ENCODE measurements at places on chromosomes 2 and 18.

DNA sequence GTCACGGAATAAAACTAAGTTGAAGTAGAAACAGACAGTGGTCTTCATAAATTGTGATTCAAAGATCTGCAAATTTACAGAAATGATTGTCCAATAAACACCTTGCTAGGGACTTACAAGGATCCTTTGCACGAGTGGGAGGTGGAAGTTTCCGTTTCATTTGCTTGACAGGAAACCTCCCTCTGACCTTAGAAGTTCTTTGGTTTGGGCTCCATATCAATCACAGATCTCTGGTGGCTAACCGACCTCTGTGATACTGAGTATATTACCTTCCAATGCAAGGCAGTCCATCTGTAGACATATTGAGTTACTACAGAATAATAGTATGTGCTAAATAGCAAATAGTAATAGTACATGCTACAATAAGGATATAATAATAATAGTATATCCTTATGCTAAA is 33.7 kb upstream of the RNF152 start:
- no peak for DNase-seq

- DNase-seq = no peak
Observed at GRCh38 chr2:48515513-48515985, 14.4 kb upstream of the STON1 start.

- no peak for DNase-seq
Observed at GRCh38 chr2:45696708-45697107, 45.2 kb downstream of the PRKCE start.

DNA sequence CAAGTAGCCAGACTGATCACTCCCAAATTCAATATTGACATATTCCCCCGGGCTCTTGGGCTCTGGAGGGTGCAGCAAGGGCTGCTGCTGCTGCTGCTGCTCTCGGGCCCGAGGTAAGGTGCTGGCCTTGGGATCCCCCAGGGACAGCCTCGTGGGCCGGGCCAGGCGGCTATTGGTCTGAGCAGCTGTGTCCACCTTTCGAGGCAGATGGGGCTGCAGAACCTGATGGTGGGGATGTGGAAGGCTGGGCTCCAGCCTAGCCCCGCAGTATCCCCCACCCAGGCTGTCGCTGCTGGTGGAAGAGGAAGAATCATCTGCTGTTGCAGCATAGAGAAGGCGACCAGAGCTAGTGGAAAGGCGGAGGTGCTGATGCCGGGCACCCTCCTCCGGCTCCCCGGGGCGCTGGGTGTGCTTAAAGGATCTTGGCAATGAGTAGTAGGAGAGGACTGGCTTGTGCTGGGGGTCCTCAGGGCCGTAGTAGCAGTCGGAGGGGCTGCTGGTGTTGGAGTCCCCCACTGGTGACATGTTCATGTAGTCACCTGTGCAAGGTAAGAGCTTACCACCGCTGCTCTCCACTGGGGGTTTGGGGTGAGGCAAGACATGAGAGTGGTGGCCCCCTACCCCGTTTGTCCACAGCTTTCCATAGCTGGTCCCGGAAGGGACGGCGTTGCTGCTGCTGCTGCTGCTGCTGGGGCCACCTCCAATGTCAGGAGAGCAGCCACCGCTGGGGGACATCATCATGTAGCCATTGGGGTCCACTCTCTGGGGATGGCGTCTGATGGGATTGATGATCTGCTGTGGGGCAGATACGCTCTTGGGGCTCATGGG is 3.4 kb downstream of the IRS1 start:
- no peak for DNase-seq

DNA sequence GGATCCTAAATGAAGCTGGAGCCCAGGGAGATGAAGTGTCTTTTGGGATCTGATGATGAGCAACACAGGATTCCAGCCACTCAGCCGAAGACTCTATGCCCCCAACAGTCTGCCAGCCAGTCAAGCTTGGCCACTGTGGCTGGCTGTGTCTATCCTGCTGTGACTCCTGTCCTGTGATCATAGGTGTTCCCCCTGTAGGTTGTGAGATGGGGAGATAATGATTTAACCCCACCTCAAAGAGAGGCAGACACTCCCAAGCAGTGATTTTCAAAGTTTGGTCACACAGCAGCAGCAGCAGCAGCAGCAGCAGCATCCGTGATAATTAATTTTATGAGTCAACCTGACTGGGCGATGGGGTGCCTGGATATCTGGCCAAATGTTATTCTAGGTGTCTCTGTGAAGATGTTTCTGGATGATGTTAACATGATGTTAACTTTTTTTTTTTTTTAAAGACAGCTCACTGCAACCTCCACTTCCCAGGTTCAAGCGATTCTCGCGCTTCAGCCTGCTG is 21.4 kb upstream of the RHOB start:
- peak; percentile 18 for DNase-seq

All from kidney capillary endothelial cell (primary cell).